A549 treated with RU486 at 1 μM for 4 hours (cell line): ENCODE measurements at places on chromosomes 4 and X. TPM values are rescaled to one million over a fixed set of nuclear protein-coding genes. Genes with fewer than 3 reads are reported as not detected.

The TBCK gene
- total RNA-seq = 1.8 to 2.4 TPM (median 2.4 TPM) in 5 replicates

The ZNF157 gene
- total RNA-seq = not detected in 5 replicates

The PITX2 gene
- 1.1 to 1.6 TPM (median 1.3 TPM) in 5 replicates for total RNA-seq

The SPANXN3 gene
- not detected in 5 replicates for total RNA-seq

The ARMCX4 gene
- 0.28 to 0.71 TPM (median 0.37 TPM) in 5 replicates for total RNA-seq

The RAB41 gene
- not detected in 5 replicates for total RNA-seq
